ENCODE measurements at places on chromosomes 3 and 15.
A peak's percentile ranks its signal among the peaks of the same experiment; 100 is the strongest.

GRCh38 chr15:74830868-74831267, 4.4 kb downstream of the CPLX3 start:
- DNase-seq = no peak

GRCh38 chr3:21634112-21634511, 116.9 kb downstream of the ZNF385D start:
- no peak for DNase-seq

- DNase-seq = no peak
Measured at GRCh38 chr3:155701882-155702465, 42.9 kb downstream of the PLCH1 start.

GRCh38 chr15:100941536-100941935, 22.4 kb downstream of the LRRK1 start:
- DNase-seq = no peak

GRCh38 chr15:26868029-26868685, 1.3 kb downstream of the GABRA5 start:
- no peak for DNase-seq

DNA sequence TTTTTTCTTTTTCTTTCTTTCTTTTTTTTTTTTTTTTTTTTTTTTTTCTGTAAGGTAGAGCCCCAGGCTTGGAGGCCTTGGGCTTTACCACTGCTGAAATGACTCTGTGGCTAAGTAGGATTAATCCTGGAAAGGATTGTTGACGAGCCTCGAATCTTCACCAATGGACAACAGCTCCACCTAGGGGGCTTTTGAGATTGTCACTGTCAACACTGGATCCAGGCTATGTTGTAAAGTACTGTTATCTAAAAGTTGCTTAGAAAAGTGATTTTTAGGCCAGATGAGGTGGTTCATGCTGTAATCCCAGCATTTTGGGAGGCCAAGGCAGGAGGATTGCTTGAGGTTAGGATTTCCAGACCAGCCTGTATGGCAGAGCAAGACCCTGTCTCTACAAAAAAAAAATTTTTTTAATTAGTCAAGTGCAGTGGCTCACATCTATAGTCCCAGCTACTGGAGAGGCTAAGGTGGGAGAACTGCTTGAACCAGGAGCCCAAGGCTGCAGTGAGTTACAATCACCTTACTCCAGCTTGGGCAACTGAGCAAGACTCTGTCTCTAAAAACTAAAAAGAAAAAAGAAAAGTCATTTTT, 41.6 kb downstream of the KLHL18 start:
- DNase-seq = peak; percentile 38

GRCh38 chr3:160820022-160820421, 64.0 kb downstream of the PPM1L start:
- no peak for DNase-seq

- DNase-seq = peak; percentile 34
Measured at GRCh38 chr3:53195602-53196574, 34.9 kb downstream of the PRKCD start.

DNA sequence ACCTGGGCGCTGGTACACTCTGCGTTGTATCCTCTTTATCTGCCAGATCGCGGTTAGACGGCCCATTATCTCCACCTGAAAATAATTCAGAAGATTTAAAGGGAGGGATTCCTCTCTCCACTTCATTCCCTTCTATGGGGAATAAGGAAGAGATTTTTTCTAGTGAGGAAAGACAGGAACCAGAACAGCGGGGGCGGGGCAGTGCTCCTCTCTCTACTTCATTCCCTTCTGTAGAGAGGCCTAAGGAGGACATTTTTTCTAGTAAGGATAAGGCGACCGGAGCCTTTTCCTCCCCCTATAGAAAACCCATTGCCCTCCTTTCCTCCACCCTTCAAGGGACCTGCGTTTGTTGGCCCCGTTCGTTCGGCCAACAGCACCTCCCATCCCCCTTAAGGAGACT, 8.3 kb upstream of the LIPH start:
- no peak for DNase-seq

DNA sequence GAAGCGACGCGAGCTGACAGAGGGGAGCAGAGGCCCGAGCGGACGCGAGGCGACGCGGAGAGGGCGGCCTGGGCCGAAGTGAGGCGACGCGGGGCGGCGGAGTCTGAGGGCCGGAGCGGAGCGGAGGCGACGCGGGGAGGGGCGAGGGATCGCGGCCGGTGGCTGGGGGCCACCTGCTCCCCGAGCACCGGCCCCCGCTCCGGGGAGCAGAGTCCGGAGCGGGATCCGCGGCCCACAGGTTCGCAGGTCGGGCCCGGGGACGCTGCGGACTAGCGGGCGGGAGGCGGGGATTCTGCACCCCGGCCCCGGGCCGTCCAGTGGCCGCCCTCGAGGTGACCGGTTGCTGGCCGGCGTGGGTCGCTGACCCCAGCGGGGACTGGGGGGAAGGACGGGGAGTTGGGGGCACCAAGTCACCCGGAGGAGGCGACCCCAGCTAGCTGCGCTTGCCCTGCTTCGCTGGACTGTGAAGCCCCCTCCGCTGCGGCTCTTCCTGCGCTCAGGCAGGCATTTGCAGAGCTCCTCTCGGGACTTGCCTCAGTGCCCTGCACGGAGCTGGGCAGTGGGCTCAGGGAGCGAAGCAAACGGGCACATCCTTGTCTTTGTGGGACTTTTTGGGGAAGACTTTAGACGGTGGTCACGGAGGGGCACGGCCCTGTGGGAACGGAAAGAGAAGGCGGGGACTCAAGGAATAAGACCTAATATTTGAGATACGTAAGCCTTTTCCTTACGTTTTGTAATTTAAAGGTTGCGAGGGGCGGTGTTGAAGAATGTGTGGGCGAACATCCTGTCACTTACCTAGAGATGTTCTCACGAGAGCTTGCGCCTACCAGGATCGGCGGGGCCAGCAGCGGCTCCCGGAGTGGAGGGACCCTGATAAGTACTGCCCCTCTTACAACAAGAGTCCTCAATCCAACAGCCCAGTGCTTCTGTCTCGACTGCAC, 566 bp downstream of the HMCES start:
- peak; percentile 12 for DNase-seq

- DNase-seq = no peak
Measured at GRCh38 chr15:77620297-77620696, 12.4 kb downstream of the LINGO1 start.

DNA sequence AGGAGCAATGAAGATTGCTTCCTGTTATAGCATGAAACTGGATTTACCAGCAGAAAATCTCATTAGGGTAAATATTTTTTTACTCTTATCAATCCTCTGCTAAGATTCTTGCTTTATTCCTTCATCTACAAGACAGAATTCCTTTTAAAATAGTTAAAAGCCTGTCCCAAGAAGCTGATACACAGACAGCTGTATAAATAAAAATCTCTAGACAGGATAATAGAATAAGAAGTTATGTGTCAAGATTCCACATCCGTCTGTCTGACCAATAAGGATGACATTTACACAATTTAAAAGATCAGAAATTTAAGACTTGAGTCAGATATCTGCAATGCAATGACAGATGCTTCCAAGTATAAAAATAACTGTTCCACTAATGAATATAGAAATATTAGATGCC, 57.6 kb downstream of the SSR3 start:
- no peak for DNase-seq

DNA sequence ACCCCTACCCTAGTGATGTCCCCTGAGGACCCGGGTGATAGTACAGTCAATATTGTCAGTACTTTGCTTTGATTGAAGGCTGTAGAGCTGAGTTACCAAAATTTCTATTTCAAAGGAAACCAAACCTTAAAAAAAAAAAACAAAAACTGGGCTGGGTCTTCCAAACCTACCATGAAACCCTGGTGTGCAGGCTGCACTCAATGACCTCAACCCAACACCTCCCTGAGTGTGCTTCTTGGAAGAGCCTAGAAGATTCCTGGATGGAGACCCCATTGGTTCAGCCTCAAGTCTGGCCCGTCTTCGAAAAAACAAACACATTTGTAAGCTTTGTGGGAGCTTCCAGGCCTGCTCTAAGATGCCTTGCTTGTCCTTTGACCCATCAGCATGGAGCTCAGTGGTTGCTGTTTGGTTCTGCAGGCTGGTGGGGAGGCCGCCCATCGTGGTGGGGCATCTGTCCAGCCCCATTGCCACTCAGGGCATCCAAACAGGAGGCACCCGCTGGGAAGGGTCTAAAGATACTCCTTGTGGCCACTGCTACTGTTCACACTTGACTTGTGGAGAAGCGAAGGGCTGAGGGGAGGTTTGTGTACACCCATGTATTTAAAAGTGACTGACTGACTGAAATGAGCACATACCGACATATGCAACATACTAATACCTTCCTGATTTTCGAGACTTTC, 32.2 kb downstream of the CRTAP start:
- DNase-seq = no peak

DNA sequence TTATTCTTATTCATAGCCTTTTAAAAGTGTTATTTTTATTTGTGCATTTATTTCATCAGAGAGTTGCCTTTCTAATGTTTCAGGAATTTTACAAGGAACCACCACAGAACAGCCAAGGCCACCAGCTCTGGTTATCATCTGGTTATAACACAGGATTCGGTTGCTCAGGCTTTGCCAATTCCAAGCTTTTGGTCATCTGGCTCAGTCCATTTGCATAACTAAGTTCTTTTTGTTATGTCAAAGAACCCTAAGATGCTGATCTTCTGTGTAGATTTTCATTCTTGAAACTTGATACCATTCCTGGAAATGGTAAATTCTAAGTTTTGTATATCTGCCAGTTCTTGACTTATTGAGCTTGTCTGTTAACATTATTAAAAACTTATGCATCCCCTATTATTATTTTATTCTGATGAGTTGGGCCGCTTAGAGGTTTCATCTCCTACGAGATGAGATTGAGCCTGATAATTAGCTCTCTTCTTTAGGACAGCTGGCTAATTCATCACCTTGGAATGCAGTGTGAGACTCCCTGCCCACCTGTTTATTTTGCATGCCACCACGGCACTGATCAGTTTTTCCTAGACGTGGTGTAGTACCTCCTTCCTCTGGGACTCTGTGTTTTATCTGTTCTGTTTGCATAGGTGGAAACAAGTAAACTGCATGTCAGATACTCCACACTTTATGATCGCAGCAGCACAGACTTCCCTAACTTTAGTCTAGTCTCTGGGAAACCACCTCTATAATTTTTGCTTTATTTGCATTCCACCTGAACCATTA, 264.8 kb downstream of the SLCO3A1 start:
- DNase-seq = no peak

- DNase-seq = no peak
Measured at GRCh38 chr15:35505809-35506208, 40.2 kb downstream of the DPH6 start.

GRCh38 chr3:42581709-42582473, at the start of gene SEC22C:
Gene SEC22C, minus strand, starts transcription at chr3:42581967. Its CDS starts 12,921 bp downstream, at chr3:42569046.
- DNase-seq = peak; percentile 94

Measured in CD4-positive, alpha-beta T cell (primary cell).